EH (cell line): ENCODE measurements at places on chromosomes 6 and 20.
A peak's percentile ranks its signal among the peaks of the same experiment; 100 is the strongest.

DNA sequence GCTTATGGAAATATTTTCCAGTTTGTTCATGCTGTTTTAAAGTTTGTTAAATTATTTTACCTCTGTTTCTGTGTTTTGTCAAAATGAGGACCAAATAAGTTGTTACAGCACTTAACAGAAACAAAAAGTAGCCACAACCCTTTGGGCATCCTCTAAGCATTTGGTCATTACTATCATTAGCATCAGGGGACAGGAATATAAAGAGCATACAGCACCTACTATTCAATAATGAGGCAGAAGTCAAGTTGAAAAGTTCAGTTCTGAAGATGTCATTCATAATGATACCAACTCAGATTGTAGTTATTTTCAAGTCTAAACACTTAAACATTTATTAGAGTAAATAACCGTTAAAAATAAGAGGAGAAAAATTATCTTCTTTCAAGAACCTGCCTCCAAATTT is 862.3 kb upstream of the FLRT3 start:
- no peak for DNase-seq

DNA sequence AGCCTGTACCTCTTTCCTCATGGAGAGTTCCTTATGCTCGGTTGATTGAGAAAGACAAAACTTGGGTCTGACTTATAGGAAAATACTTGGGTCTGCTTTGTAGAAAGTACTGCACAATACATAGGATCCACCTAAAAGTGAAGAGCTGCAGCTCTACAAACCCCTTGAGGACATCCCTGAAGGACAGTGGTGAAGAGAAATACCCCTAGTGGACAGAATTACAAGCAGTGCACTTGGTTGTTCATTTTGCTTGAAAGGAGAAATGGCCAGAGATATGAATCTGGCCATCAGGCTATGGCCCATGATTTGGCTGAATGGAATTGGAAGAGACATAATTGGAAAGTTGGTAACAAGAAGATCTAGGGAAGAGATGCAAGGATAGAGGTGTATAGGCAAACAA is 8.3 kb downstream of the CD24 start:
- no peak for DNase-seq

- no peak for DNase-seq
Observed at GRCh38 chr6:91149246-91149955, 562.5 kb upstream of the MAP3K7 start.

- DNase-seq: no peak
Observed at GRCh38 chr20:5925551-5925950, 24.8 kb downstream of the TRMT6 start.

GRCh38 chr6:92522589-92522988 is 896.8 kb downstream of the EPHA7 start:
- no peak for DNase-seq

GRCh38 chr6:15518057-15518456 is 144.8 kb downstream of the DTNBP1 start:
- DNase-seq: peak; percentile 23

DNA sequence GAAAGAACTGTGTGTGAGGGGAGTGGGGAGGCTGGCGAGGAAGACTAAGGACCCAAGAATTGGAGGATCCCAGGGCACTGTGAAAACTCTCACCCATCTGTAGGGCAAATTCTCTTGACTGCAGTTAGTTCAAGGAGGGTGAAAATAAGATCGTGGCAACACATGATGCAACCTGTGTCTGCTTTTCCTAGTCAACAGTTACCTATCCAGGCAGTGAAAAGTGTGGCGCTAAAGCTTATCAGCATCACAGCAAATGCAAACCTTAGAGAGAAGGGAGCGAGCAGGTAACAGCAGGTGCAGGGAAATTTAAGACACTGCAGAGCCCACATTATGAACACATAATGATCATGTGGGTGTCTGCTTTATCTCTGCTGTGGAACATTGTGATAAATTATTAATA is 97.7 kb upstream of the SGK1 start:
- no peak for DNase-seq

GRCh38 chr6:44012078-44012493 is 115.2 kb downstream of the MRPL14 start:
- peak; percentile 99 for DNase-seq

GRCh38 chr6:335572-335971 is 43.3 kb downstream of the DUSP22 start:
- no peak for DNase-seq

GRCh38 chr6:160344271-160344670 is 3.9 kb upstream of the SLC22A3 start:
- DNase-seq: no peak

GRCh38 chr20:9015984-9016324 is 52.9 kb upstream of the PLCB4 start:
- DNase-seq: peak; percentile 76

- no peak for DNase-seq
Observed at GRCh38 chr6:34566830-34567546, 10.9 kb upstream of the SPDEF start.

DNA sequence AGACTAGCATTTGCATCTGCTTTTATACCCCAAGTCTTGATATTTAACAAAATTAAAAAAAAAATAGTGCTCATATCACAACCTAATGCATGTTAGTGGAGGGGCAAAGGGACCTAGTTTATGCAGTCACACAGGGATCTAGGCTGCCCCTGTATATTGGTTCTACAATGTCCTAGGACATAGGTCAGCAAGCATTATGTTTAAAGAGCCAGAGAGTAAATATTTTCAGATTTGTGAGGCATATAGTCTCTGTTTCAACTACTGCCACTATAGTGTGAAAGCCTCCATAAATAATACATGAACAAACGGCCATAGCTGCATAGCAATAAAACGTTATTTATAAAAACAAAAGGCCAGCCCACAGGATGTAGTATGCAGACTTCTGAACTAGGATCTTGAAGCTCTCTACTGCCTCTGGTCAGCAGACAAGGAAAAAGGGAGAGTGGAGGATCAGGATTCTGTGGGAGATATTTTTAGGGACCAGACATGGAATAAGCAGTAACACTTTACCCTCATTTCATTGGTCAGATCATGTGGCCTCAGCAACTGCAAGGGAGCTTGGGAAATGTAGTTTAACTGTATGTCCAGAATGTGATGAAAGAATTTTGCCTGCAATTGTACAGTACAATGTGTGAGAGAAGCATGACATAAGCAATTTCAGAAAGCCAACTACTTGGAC is 414.2 kb upstream of the SPTLC3 start:
- DNase-seq: no peak

DNA sequence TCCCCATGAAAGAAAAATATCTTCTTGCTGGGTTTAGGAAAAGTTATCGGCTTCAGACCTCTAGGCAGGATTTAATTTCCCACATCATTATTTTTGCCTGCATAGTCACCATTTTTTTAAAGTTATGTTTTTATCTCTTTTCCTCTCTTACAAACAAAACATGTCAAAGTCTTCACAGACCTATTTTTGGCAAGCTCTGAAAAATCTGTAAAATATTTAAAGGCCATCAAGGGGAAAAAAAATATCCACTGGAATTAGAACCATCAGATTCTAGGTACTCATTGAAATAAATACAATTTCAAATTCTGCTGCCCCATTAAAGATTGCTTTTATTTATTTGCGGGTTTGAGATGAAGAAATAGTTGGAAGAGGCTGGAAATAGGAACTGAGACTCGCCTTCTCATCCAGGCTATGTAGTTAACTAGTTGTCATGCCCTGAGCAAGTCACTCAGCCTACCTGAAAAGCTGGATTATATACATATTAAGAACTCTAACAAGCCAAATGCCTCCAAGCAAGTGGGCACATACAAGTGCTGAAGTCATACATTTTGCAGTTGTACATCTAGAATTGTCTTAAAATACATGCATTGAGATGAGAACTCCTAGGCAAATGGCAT is 101.7 kb upstream of the SASH1 start:
- DNase-seq: peak; percentile 79

GRCh38 chr6:126056355-126057004 is 70.1 kb downstream of the TRMT11 start:
- DNase-seq: no peak

DNA sequence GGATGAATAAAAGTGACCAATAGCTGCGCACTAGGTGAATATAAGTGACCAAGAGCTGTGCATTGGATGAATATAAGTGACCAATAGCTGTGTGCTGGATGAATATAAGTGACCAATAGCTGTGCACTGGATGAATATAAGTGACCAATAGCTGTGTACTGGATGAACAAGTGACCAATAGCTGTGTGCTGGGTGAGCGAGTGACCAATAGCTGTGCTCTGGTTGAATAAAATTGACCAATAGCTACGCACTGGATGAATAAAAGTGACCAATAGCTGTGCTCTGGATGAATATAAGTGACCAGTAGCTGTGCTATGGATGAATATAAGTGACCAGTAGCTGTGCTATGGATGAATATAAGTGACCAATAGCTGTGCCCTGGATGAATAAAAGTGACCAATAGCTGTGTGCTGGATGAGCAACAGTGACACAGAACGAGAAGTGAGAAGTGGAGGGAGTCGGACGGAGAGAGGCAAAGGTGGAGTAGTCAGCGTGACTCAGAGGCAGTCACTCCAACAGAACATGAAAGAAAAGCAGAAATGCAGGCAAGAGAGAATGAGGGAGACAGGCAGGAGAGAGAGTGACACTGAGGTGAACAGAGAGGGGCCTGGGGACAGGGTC is 38.5 kb downstream of the RBM38 start:
- DNase-seq: peak; percentile 19

GRCh38 chr6:33628401-33628964 is 7.4 kb downstream of the ITPR3 start:
- DNase-seq: no peak

- peak; percentile 63 for DNase-seq
Observed at GRCh38 chr6:45923831-45924391, 91.7 kb downstream of the CLIC5 start.

GRCh38 chr20:54624706-54625390 is 149.5 kb downstream of the DOK5 start:
- no peak for DNase-seq

DNA sequence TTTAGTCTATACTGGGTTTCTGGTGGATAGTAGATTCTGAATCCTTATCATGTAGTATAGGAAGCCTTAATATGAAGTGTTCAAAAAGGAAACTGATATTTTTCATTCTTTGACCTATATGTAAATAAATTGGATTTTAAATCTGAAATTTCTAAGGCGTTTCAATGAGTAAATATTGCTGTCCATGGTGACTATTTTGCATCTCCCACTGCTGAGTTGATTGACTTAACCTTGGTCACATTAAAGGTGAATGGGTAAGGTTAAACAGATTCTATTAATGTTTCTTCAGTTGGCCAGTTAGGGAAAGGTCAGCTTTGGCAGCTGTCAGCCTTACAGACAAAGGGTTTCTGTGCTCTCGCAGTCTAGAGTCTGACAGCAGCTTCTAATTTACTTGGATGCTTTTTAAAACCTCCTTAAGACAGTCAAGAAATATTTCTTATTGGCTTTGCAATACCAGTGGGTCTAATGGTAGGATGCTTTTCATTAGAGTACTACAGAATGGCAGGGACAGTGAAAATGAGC is 24.8 kb downstream of the PRIM2 start:
- no peak for DNase-seq

DNA sequence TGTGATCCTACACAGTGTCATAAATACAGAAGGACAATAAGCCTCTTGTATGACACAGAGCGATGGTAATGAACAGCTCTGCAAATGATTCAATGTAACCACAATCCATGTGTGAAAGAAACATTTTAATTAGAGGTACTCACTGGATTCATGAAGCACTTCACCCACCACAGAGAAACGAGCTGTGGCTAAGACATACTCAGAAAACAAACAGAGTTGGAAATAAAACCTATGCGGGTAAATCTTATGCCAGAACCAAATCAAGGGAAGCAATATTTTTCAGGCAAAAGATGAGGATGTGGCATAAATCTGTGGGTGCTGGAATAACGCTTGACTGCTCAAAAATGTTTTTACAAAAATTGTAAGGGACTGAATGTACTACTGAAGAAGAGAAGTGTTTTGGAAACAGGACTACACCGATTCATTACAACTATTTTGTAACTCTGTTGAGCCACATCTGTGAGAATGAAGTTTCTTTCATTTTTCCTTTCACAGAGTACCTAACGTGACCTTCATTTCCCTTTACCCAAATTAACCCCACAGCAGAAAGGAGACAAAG is 112.1 kb downstream of the WDR27 start:
- DNase-seq: peak; percentile 33

DNA sequence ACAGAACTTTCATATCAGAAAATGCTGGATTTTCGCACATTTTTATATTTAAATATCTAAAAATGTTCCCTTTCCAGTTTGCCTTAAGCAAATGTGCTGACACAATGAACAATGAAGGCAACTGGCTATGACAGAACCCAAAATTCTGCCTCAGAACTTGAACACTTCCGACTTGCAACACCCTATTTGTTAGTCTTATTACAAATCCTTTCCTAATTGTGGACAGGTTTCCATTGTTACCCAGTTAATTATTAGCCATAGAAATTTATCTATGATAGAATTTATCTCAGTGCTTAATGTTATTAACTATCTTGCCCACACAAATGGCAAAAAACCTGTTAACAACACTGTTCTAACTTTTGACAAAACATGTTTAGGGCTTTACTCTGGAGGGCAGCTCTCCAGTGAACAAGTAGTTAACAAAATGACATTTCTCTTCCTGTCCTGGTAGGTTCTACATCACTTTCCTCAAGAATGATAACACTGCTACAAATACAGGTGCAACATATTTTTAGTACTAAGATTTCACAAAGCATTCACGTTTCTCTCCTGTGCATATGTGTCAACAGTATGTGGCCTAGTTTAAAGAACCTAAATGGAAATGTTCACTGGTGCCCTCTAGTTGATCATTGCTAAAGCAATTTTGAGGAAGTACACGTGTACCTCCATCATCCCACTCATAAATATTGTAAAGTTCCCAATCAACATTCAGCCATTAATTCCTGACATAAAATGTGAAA is 58.4 kb downstream of the HIVEP2 start:
- peak; percentile 48 for DNase-seq

DNA sequence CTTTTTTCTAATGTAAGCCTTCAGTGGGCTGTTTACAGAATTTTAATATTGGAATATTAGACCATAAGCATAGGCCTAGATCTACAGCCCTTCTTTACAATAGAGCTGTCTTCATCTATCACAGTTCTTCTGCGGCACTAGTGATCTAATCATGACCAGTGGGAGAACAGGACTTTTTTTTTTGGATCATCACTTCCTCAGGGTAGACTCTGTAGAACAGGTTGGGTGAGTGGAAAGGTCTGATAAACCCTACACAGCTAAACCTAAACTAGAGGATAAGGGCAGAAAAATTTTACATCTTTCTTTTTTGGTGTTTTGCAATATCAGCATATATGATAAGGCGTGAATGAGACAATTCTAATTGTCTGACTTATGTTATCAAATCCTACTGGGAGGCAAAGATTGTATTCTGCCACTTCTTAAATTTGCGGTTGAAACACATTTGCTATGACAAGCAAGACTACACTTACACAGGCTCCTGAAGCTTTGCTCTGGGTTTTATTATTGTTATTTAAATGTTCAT is 52.2 kb downstream of the GOPC start:
- no peak for DNase-seq

- DNase-seq: no peak
Observed at GRCh38 chr6:158006821-158007570, 25.3 kb downstream of the SYNJ2 start.

- no peak for DNase-seq
Observed at GRCh38 chr6:108561742-108562502, 1.2 kb downstream of the FOXO3 start.

GRCh38 chr6:786946-787763 is 94.2 kb upstream of the EXOC2 start:
- peak; percentile 11 for DNase-seq
